ENCODE measurements at places on chromosomes 2 and 18.

DNA sequence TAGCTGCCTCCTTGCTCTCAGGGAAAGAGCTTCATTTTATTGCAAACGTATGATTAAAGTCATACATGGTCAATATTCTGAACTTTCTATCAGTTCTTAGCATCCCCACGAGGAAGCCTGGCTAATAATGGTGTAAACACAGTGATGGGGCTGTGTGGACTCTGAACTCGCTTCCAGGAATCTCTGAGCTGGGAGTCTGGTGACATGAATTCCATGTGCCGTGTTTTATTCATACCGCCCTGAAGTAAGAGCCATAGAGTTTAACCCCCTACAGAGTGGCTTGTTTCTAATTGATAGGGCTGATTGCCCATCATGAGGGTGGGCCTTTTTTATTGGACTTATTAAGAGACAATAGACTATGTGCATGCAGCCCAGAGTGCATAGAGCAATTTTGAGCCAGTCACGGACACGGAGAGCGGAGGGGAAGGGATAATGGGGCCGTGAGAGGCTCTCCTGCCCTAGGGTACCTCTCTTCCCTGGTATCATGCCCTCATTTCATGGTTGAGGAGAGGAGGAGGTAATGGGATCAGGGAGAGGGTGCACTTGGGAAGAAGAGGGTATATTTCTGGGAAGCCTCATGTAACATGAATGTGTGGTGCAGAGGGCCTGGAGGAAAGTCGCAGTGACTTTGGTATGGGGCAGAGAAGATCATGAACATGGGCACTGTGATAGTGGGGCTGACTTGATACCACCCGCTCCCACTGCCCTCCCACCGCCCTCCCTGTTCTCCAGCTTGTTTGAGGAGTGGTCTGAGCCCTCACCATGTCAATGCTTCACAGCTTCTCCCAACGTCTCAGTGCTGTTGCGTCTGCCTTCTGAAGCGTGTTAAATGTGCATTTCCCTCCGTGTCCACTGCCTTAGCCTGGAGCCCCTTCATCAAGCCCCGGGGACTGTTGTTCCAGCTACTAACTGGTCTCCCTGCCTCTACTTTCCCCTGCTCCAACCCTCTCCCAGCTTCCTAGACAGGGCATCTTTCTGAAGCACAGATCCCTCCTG lies 73.2 kb downstream of the IL1R2 start:
- no peak for DNase-seq

DNA sequence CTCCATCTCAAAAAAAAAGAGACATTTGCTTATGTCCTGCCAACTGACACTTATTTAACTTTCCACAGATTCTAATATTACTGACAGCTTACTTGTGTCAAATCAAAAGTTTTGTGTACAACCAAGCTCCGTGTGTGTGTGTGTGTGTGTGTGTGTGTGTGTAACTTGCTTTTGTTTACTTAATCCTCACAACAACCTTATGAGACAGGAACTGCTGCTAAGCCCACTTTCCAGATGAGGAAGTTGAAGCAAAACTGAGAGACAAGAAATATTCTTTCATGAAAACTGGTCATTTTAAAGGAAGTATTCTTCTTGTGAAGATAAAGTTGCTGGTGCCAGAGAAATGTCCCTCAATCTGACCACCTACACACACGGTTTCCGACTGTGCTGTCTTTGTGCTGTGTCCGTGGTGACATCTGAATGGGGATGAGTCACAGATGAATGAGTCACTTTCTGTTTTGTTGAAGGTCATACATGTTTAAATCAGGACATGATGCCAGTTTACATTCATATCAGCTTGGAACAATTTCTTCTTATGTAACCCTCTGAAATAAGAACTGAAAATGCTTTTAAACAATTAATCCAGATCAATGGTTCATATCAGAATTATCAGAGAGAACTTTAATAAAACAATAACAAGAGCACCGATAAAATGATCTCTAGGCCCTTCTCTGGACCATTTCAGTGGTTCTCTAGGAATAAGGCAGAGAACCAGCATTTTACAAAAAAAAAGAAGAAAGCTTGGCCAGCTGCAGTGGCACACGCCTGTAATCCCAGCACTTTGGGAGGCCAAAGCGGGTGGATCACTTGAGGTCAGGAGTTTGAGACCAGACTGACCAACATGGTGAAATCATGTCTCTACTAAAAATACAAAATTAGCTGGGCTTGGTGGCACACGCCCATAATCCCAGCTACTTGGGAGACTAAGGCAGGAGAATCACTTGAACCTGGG lies 95.5 kb downstream of the THNSL2 start:
- no peak for DNase-seq

DNA sequence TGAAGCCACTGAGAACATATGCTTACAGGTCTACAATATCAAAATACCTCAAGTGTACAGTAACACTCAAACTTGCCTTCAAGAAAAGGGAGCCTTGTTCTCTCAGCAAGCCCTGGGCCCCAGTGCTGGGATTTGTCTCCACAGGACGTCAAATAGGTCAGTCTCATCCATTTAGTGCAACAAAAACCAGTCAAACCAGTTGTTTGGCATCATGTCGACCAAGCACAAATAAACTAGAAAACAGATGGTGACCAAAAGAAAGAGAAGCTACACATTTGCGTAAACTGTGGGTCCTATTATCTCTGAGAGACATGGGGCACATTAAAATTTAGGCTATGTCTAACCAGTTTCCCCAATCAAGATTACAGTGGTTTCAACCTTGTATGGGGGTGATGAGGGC lies 182.6 kb upstream of the PKDCC start:
- no peak for DNase-seq

DNA sequence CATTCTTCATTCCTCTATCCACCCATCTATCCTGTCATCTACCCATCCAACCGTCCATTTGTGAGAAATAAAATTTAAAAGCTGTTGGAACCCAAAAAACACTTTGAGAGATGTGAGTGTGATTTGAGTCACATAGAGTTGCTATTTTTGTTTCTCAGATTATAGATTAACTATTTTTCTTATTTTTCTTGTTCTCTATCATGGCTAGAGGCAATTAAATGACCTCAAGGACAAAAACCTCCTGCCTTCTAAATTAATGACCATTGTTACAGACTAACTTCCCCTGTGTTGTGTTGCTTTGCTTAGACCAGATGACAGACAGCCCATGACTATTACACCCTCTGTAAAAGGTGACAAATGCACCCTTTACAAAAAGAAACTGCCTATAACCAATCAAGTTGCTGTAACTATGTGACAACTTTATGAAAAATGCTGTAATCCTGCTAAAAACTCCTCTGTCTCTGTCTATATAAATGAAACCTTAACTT lies 207.9 kb upstream of the CXCR4 start:
- DNase-seq: no peak

- no peak for DNase-seq
Measured at GRCh38 chr2:86078774-86079545, 26.7 kb downstream of the POLR1A start.

DNA sequence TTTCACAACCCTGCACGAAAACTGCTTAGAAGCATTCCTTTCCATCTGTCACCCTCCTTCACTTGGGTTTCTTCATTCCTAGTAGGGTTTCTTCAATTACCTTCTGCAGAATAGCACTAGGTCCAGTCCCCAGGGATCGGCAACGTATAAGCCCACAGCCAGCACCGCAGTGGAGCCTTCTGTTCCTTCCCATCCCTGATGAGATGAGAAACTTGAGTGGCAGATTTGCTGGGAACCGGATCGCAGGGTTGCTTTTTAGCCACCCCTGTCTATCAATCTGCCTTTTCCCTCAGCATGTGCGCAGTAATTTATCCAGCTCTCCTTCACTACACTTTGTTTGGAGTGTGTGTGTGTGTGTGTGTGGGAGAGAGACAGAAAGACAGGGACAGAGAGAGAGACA lies 94.2 kb downstream of the CD8B2 start:
- DNase-seq: no peak
